ENCODE measurements at places on chromosomes 6 and 20.
A peak's percentile ranks its signal among the peaks of the same experiment; 100 is the strongest.

DNA sequence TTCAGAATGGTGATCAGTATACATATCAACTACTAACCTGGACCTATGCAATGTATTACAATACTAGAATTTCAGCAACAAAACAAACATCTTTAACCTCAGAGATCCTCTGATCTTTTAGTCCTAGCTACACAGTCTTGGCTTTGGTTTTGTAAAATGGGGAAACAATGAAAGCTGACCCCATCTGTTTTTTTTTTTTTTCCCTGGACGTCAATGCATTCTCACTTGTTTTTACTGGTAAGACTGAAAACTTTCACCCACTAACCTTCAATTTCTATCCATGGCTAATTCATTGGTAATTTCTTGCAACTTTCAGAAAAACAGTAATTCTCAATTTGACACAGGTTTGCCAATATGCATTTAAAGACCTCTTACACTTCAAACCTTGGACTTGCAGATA is 3.0 kb downstream of the KIF13A start:
- no peak for DNase-seq

- peak; percentile 48 for DNase-seq
Observed at GRCh38 chr6:125888989-125889656, 67.4 kb upstream of the HINT3 start.

DNA sequence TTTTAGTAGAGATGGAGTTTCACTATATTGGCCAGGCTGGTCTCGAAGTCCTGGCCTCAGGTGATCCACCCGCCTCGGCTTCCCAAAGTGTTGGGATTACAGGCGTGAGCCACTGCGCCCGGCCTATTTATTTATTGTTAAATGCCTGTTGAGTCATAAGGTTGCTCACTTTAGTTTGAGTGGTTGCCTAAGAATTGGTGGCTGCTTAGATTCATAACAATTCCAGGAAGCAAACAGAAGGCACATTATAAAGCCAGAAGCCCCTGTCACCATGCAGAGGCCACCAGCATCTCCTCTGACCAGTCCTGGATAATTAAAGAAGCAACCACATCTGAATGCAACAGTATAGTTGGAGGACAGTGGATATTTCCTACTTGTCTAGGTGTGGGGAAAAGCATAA is 24.0 kb upstream of the ARMH2 start:
- DNase-seq, result no peak

GRCh38 chr6:144688713-144689112 is 403.6 kb downstream of the UTRN start:
- DNase-seq, result no peak

DNA sequence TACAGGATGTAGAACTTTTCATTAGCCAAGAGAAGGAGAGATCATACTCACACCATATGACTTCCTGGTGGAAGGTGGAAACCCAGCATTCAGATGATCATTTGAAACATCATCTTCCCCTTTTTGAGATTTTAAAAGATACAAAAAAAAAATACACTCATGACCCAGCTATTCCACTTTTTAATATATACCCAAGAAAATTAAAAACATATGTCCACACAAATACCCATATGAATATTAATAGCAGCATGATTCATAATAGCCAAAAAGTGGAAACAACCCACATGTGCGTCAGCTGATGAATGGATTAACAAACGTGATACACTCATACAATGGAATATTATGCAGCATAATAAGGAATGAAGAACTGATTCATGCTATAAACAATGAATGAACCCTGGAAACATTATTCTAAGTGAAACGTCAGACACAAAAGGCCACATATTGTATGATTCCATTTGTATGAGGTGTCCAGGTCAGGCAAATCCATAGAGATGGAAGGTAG is 130.0 kb upstream of the SGK1 start:
- no peak for DNase-seq

DNA sequence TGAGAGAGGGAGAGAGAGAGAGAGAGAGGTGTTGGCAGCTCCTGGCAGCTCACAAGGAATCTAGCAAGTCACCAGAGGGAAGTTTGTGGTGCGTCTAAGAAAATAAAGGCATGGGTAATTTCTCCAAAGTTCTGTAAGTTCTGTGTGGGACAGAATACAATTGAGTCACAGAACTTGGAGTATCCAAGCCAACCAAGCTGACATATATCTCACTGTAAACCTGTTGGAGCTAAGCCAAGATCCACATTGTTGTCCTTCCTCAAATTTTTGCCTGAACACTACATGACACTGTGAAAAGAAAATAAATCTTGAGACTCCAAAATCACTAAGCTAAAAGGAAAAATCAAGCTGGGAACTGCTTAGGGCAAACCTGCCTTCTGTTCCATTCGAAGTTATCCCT is 436.7 kb downstream of the MEI4 start:
- DNase-seq, result no peak

GRCh38 chr6:159257846-159258245 is 88.6 kb downstream of the FNDC1 start:
- DNase-seq, result no peak

DNA sequence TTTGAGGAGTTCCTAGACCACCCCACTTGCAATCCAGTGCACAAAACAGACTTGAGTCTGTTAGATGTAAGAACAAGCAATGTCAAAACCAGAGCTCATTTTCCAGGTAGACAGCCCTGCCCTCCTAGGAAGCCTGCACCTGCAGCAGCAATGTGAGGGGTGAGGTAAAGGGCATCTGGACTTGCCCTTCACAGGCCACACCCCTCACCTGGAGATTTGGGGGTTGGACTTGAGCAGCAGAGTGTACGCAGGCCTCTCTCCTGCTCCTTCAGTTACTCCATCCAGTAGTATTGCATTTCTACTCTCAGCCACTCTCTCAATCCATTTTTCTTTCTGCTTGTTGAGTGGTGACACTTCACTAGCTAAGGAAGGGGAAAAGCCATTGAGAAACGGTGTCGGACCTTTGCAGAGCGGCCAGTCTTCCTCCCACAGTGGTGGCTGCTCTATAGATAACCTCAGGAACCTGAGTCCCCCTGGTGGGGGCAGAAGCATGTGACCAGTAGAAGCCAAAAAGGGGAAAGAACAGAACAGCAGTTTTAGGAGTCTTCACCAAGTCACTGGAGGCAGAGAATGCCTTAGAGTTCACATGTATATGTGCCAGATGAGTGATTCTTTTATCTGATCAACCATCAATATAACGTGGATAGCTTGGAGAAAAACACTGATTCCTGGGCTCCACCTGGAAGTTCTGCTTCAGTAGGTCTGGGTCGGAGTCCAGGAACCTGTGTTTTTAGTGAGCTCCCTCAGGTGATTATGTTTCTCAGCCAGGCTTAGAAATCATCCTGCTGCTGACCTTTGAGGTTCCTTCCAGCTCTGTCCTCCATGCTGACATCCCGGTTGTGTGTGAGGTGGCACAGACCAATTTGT is 28.0 kb downstream of the ARFGEF2 start:
- DNase-seq, result no peak

GRCh38 chr20:2140561-2140960 is 38.9 kb downstream of the STK35 start:
- DNase-seq, result no peak

GRCh38 chr20:24951536-24952083 is 2.5 kb downstream of the CST7 start:
- no peak for DNase-seq

- DNase-seq, result peak; percentile 85
Observed at GRCh38 chr20:15317546-15318232, 980.3 kb upstream of the FLRT3 start.

- DNase-seq, result no peak
Observed at GRCh38 chr20:10784554-10785183, 110.9 kb upstream of the JAG1 start.

DNA sequence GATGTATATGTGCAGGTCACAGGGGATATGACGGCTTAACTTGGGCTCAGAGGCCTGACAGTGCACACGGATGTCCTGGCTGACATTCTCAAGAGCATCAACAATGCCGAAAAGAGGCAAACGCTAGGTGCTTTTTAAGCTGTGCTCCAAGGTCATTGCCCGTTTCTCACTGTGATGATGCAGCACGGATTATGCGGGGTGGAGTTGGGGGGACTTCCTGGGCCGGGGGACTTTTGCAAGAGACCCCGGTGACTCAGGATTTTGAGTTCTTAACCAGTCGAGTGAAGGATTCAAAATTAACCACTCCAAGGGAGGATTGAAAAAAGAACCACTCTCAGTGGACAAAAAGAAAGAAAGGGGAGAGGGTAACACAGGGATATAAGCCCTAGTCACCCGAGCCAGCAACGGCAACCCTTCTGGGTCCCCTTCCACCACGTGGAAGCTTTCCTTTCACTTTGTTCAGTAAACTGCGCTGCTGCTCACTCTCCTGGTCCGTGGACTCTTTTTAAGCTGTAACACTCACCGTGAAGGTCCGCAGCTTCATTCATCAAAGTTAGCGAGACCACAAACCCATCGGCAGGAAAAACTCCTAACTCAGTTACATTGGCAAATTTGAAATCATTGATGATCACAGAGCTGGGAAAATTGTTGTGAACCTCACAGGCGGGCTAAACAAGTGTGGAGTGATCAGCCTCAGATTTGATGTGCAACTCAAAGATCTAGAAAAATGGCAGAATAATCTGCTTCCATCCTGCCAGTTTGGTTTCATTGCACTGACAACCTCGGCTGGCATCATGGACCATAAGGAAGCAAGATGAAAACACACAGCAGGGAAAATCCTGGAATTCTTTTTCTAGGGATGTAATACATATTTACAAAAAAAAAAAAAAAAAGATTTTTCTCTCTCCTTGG is 199.3 kb downstream of the ARID1B start:
- peak; percentile 83 for DNase-seq

DNA sequence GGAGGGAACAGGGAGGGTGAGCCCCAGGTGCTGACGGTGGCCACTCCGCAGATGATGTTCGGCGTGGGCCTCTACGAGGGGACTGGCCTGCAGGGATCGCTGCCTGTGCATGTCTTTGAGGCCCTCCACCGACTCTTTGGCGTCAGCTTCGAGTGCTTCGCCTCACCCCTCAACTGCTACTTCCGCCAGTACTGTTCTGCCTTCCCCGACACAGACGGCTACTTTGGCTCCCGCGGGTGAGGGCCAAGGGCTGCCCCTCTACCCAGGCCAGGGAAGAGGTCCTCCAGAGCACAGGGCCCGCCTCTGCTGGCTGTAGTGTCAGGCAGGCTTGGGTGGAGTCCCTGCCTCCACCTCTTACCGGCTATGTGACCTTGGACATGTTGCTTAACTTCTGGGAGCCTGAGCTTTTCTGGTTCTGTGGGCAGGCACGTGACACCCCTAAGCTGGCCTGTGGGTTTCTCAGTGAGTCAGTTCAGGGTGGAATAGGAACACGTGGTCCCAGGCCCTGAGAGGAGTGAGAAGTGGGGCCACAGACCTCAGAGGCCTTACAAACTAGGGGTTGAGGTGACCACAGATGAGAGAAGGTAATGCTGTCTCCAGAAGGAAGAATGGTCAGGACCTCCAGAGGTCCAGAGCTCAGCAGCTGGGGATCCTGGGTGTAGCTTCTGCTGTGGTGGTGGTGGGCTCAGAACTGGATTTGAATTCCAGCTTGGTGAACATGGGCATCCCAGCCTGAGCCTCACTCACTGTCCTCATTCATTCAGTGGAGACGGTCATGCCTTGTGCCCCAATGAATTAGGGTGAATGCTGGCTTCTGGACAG is 11.9 kb downstream of the PCIF1 start:
- no peak for DNase-seq

- DNase-seq, result no peak
Observed at GRCh38 chr6:11042025-11042749, 1.9 kb downstream of the ELOVL2 start.

DNA sequence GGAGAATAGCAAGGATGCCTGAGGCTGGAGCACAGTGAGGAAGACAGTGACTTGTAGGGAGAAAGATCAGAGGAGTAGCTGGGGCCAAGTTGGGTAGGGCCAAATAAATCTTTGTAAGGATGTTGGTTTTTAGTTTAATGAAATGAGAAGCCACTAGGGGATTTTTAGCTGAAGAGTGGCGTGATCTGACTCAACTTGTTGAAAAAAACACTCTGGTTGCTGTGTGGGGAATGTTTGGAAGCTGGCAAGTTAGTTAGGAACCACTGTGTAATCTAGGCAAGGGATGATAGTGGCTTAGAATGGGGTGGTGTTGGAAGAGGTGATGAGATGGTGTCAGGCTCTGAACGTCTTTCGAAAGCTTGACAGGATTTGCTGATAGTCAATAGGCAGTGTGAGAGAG is 176.1 kb upstream of the HDDC2 start:
- no peak for DNase-seq

DNA sequence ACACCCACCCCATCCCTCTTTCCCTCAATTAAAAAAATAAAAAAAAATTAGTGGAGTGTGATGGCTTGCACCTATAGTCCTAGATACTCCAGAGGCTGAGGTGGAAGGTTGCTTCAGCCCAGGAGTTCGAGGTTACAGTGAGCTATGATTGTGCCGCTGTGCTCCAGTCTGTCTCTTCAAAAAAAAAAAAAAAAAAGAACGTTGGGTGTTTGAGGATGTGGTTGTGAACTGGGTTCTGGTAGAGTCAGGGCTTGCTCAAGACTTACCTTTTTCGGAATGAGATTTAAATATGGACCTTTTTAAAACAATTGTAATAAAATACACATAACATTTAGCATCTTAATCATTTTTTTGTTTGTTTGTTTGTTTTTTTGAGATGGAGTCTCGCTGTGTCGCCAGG is 211.9 kb downstream of the OR2B2 start:
- DNase-seq, result no peak

DNA sequence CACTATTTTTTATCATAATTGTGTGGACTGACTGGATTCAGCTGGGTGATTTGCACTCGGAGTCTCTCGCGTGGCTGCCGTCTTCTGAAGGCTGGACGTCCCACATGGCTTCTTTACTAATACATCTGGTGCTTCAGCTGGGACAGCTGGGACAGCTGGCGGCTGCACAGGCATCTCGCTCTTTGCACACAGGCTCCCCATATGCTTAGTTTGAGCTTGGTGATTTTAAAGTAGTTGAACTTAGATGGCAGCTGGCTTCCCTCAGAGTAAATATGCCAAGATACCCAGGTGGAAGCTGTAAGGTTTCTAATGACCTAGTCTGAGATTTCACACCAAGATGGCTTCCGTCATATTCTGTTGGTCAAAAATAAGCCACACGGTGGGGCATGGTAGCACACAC is 38.7 kb upstream of the PPP1R3G start:
- DNase-seq, result no peak

DNA sequence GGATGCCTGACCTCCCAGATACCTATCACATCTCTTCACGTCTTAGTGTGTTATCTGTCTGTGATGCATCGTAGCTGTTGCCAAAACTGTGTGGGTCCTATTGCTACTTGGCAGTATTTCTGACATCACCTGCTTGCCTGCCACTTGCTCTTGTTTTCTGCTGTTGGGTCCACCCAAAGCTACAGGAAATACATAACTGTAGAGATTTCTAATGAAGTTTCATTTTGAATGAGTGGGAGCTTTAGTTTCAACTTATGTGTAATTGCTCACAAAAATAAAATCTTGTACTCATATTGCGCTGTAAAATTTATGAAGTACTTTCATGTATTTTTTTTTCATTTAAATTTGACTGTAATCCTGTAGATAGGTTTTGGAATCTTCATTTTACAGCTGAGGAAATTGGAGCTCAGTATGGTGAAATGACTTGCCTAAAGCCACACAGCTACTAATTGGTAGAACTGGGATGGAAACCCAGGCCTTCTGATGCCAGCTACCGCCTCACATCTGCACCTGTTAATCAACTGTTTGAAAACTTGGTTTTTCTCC is 113.6 kb upstream of the MAN1A1 start:
- DNase-seq, result peak; percentile 88

- no peak for DNase-seq
Observed at GRCh38 chr6:142693441-142693840, 251.5 kb downstream of the HIVEP2 start.

All from GM12865 (cell line).